Right renal cortex interstitium (tissue), 3 donors: ENCODE measurements at places on chromosomes 6 and 20. TPM values are rescaled to one million over a fixed set of nuclear protein-coding genes. Genes with fewer than 3 reads are reported as not detected.

GRCh38 chr6:147361311-147361981 is 147.0 kb upstream of the SAMD5 start:
- DNase-seq: no peak

DNA sequence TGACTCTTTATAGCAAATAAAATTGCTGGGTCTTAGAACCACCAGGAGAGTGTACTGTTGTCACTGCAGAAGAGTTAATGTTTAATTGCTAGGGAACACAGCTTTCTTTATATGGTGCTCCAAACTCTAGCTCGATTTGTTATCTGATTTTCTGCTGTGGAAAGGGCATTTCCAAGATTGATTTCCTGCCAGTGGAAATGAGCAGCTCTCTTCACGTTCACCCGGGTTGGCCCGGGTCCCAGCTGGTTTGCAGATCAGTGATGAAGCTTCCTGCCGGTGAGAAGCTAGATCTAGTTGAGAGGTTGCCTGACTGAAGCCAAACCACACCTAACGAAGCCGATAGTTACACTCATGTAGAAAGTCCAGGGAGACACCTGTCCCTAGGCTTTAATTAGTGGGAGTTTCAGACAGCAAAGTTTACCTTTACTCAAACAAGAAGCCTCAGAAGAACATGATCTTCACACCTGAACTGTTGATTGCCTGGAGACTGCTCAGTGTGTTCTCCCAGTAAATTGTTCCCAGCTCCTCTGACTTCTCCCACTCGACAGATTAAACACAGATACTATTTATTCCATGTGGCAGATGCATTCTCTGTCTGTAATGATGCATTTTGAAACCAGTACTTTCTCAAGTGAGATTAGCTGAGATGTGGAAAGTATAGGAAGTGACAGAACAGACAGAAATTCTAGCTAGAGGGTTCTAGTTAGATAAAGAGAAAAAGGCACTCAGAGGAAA is 27.8 kb downstream of the PAQR8 start:
- DNase-seq: no peak

GRCh38 chr6:158387036-158387435 is 74.8 kb downstream of the TULP4 start:
- no peak for DNase-seq

GRCh38 chr6:34696189-34696738 is 303 bp downstream of the ILRUN start:
- no peak for DNase-seq

DNA sequence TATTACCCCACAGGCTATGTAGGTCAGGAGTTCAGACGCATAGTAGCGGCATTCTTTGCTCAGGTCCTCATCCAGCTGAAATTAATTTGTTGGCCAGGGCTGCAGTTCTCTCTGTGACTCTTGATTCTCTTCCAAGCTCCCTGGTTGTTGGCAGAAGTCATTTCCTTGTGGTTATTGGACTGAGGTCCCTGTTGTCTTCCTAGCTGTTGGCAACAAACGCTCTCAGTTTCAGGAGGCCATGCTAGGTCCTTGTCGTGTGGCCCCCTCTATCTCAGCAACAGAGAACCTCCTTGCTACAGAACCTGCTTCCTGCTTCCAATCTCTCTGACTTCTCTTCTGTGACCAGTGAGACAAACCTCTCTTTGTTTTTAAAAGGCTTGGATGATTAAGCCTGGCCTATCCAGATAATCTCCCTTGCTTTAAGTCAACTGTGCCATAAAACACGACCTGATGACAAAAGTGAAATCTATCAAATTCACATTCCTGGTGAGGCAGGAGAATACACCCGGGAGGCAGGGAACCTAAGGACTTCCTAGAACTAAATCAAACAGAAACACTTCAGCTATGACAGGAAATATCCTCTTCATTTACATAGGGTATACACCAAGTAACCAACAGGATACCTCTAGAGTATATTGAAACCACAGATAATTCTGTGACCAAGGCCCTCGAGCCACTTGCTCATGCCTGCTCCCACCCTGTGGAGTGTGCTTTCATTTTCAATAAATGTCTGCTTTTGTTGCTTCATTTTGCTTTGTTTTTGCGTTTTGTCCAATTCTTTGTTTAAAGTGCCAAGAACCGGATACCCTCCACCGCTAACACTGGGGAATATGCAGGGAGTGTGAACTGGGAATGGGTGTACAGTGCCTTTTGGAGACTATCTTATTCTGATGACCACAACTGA is 196.0 kb downstream of the BTBD3 start:
- no peak for DNase-seq

GRCh38 chr6:163526346-163526745 is 111.8 kb downstream of the QKI start:
- DNase-seq: no peak

The AIF1 gene
- 94.8 TPM for polyA plus RNA-seq

The PTCHD4 gene
- polyA plus RNA-seq: 2.0 TPM
